Effector memory CD8-positive, alpha-beta T cell (primary cell): ENCODE measurements at places on chromosomes 7 and 10.

DNA sequence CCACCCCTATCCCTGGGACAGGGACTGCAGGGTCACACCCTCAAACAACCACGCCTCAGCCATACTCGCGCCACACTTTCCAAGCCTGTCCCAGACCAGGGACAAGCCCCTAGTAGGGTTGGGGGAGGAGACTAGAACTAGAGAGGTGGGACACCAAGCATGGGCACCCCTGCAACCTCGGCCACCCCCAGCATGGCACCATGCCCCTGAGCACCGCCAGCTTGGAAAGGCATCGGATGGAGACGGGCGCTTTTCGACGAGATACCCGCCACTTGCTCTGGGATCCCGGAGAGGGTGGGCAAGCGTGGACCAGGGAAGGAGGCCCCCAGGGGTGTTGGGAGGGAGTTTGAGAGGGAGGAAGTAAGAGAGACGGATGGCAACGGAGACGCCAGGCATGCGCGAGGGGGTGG lies 13.1 kb upstream of the KMT2E start:
- peak overlapping the region; percentile 84 for H3K27ac ChIP-seq
- H3K27me3 ChIP-seq = no peaks in the 10 kb centered on the region
- H3K4me1 ChIP-seq = peaks cover 40% of the 10 kb centered on the region
- DNase-seq = no peak
- peak overlapping the region; percentile 59 for H3K4me3 ChIP-seq

- DNase-seq = no peak
- no peak overlapping the region for H3K27ac ChIP-seq
- no peaks in the 10 kb centered on the region for H3K27me3 ChIP-seq
- peaks cover 14% of the 10 kb centered on the region for H3K4me1 ChIP-seq
These were observed 41.6 kb upstream of the RASGEF1A start for GRCh38 chr10:43308515-43308914.

GRCh38 chr10:59273445-59273844 lies 88.9 kb downstream of the FAM13C start:
- H3K36me3 ChIP-seq = no peaks in the 10 kb centered on the region
- H3K4me3 ChIP-seq = no peak overlapping the region
- no peak overlapping the region for H3K27ac ChIP-seq
- DNase-seq = no peak
- H3K27me3 ChIP-seq = no peaks in the 10 kb centered on the region
- no peaks in the 10 kb centered on the region for H3K4me1 ChIP-seq

DNA sequence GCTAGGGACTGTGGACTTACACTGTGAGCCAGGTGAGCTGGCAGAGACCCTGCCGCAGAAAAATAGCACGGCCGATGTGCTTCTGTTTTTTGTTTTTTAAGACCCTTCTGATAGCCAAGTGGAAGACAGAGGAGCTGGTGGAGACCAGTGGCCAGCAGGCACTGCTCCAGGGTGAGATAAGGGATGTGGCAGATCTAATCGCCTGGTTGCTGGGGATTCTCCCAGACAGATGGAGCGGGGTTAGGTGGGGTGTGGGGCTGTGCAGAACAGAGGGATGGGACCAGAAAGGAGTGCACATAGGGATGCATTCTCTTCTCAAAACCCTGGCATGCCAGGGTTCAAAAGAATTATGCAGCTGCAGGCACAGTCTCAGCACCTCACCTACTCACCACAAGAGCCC lies 82.2 kb downstream of the VOPP1 start:
- no peak overlapping the region for H3K27ac ChIP-seq
- peaks cover 47% of the 10 kb centered on the region for H3K36me3 ChIP-seq
- peaks cover 32% of the 10 kb centered on the region for H3K4me1 ChIP-seq
- H3K27me3 ChIP-seq = no peaks in the 10 kb centered on the region

DNA sequence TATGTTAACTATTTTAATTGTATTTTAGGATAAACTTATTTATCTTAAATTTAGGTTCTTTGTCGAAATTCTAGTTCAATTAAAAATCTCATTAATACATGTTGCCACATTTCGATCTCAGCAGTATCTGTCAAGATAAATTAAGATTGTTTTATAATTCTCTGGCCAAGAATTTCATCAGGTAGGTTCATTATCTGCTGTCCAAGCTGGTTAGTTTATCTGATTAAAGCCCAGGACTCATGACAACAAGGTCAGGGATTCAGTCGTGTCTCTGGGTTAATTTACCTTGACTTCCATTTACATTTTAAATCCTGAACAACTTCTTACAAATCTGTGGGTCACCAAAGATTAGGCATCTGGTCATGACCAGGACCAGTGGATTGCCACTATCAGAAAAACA lies 7.6 kb downstream of the STEAP4 start:
- no peaks in the 10 kb centered on the region for H3K4me1 ChIP-seq
- no peak overlapping the region for H3K4me3 ChIP-seq
- peaks cover 18% of the 10 kb centered on the region for H3K27me3 ChIP-seq
- no peaks in the 10 kb centered on the region for H3K36me3 ChIP-seq

- no peaks in the 10 kb centered on the region for H3K27me3 ChIP-seq
- H3K4me3 ChIP-seq = no peak overlapping the region
- no peak for DNase-seq
- no peaks in the 10 kb centered on the region for H3K4me1 ChIP-seq
- H3K27ac ChIP-seq = no peak overlapping the region
- H3K36me3 ChIP-seq = no peaks in the 10 kb centered on the region
These were observed 256.3 kb upstream of the MINDY3 start for GRCh38 chr10:16116404-16117304.

DNA sequence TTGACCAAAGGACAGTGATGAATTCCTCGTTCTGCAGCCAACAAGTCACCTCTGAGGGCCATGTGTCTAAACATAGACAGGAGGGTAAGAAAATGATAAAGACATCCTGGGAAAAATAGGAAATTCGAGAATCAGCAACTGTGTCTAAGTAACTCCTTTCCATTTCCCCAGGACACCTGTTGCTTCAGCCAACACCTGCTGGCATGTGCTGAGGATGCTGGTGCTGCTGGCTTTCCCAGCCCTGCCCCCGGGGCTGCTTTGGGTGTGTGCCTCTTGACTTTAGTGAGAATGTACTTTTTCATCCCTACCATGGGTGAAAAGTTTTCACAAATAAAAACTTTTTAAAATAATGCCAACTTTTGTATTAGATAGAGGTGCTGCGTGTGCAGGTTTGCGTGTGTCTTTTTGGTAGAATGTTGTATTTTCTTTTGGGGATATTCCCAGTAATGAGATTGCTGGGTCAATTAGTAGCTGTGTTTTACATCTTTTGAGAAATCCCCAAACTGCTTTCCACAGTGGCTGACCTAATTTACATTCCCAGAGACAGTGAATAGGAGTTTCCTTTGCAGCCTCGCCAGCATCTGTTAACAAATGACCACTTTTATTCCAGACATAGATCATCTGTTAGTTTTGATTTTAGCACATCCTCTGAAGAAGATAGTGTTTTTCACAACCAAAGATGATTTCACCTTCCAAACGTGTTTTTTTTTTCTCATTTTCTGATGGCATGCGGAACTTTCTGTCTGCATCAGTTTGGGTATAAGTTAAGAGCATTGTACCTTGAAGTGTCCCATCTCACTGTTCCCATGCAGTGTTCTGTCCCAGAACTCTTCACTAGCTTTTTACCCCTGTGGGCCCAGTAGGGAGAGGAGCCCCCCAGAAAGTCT lies 104.2 kb upstream of the ACBD5 start:
- no peaks in the 10 kb centered on the region for H3K36me3 ChIP-seq
- no peak overlapping the region for H3K27ac ChIP-seq
- peaks cover 14% of the 10 kb centered on the region for H3K27me3 ChIP-seq
- peaks cover 6% of the 10 kb centered on the region for H3K4me1 ChIP-seq

DNA sequence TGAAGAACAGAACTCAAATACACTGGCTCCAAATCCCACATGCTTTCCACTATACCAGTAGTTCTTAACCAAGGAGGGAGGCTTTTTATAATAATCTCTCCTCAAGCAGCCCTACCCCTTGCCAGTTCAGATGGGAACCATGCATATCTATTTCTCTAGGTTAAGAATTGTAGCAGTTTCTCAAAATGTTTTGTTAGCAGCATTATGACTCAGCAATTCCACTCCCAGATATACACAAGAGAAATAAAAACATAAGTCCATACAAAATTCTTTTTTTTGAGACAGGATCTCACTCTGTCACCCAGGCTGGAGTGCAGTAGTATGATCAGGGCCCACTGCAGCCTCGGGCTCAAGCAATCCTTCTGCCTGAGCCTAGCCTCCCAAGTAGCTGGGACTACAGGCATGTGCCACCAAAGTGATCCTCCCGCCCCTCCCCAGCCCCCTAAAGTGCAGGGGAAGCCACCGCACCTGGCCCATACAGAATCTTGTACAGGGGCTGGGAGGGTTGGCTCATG lies 18.1 kb downstream of the YWHAG start:
- DNase-seq = no peak
- no peak overlapping the region for H3K27ac ChIP-seq
- no peaks in the 10 kb centered on the region for H3K27me3 ChIP-seq
- H3K4me3 ChIP-seq = no peak overlapping the region
- peaks cover 45% of the 10 kb centered on the region for H3K36me3 ChIP-seq

DNA sequence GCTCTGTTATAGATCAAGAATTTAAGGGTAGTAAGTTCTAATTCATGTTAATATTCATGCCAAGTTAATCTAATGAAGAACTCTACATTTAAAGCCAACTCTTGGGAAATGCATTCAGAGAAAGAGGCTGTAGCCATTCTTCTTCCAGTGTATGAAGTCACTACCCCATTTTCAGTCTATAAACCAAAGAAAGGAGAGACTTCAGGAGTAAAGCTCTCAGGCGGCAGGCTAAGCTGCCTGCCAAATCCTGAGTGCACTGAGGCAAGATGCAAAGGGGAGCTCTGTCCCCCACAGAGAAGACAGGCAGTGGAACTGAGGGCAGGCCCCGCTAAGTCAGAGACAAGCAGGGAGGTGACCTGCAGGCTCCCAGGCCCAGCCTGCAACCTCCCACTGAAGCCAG lies 41.5 kb downstream of the SLIT1 start:
- H3K36me3 ChIP-seq = peaks cover 3% of the 10 kb centered on the region
- H3K4me3 ChIP-seq = no peak overlapping the region
- no peak overlapping the region for H3K27ac ChIP-seq
- H3K27me3 ChIP-seq = peaks cover 13% of the 10 kb centered on the region

DNA sequence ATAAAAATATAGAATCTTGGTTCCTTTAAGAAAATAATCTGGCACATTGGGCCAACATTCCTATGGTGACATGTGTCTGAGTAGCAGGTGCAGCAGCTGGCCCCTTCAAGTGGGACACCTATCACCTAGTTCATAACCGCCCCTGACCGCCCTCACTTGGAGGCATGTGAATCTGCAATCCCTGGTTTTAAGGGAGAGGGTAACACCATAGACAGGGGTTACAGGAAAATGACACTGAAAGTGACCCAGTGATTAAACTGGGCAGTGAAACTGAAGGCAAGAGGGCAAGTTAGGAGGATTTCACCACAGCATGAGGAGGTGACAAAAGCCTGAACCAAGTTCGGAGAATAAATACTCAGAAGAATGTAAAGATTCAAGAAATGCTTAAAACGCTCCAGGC lies 1.1 kb downstream of the RSU1 start:
- H3K4me1 ChIP-seq = peaks cover 40% of the 10 kb centered on the region
- H3K36me3 ChIP-seq = peaks cover 16% of the 10 kb centered on the region
- H3K27ac ChIP-seq = no peak overlapping the region

DNA sequence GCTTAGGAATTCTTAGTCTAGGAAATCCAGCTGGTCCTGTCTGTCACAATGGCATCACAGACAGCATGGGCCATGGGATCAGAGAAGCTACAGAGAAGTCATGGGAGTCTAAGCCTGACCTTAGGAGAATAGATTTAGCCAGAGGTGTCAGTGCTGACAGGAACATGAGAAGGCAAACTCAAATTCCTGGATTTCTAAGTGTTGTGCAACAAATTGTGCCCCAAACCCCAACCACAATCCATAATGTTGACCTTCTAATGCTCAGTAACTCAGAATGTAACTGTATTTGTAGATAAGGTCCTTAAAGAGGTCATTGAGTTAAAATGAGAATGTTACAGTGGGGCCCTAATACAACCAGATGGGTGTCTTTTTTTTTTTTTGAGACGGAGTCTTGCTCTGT lies 95.9 kb upstream of the RHOBTB1 start:
- no peak overlapping the region for H3K4me3 ChIP-seq
- no peaks in the 10 kb centered on the region for H3K27me3 ChIP-seq
- H3K36me3 ChIP-seq = no peaks in the 10 kb centered on the region
- H3K27ac ChIP-seq = no peak overlapping the region

GRCh38 chr10:89549510-89549909 lies 14.1 kb upstream of the SLC16A12 start:
- peaks cover 34% of the 10 kb centered on the region for H3K27me3 ChIP-seq
- H3K4me1 ChIP-seq = no peaks in the 10 kb centered on the region
- no peak for DNase-seq
- H3K4me3 ChIP-seq = no peak overlapping the region

DNA sequence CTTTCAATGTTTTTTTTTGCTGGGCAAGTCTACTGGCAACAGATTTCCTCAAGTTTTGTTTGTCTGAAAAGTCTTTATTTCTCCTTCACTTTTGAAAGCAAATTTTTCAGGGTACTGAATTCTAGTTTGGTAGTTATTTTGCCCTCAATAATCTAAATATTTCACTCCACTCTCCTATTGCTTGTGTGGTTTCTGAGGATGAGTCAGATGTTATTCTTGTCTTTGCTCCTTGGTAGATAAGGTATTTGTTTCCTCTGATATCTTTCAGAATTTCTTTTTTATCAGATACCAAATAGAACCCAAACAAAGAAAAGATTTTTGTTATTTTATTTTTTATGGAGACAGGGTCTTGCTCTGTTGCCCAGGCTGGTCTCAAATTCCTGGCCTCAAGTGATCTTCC lies 99.2 kb upstream of the MALRD1 start:
- no peaks in the 10 kb centered on the region for H3K4me1 ChIP-seq
- no peak overlapping the region for H3K4me3 ChIP-seq
- no peak for DNase-seq
- no peaks in the 10 kb centered on the region for H3K27me3 ChIP-seq
- peaks cover 5% of the 10 kb centered on the region for H3K36me3 ChIP-seq
- no peak overlapping the region for H3K27ac ChIP-seq

GRCh38 chr10:71125749-71126107 lies 86.6 kb upstream of the UNC5B start:
- no peak overlapping the region for H3K27ac ChIP-seq
- no peaks in the 10 kb centered on the region for H3K36me3 ChIP-seq
- peaks cover 86% of the 10 kb centered on the region for H3K27me3 ChIP-seq
- no peak for DNase-seq
- H3K4me3 ChIP-seq = no peak overlapping the region

DNA sequence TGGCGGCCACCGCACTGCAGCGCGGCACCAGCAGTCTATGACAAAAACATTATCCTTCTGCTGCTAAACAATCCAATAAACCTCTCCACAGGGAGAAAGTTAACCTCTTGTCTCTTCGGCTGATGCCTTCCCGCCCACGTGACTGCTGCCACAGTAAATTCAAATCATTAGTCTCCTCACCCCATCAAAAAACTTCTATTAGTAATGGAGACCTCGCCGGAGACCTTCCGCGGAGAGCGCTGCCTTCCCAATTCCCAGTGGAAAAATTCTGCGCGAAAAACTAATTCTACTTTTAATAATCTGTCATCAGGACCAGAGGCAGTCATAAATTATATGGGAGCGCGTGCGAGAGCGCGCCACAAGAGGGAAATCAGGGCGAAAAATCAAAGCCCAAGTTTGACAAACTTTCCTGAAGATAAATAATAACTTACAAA lies 90.0 kb upstream of the PAX2 start:
- peaks cover 22% of the 10 kb centered on the region for H3K4me1 ChIP-seq
- DNase-seq = no peak
- peaks cover 3% of the 10 kb centered on the region for H3K36me3 ChIP-seq
- H3K27ac ChIP-seq = peak overlapping the region; percentile 66
- peaks cover 78% of the 10 kb centered on the region for H3K27me3 ChIP-seq
